ENCODE measurements at places on chromosomes 2 and 18.

- no peak for DNase-seq
These were observed 111.3 kb downstream of the HDAC4 start for GRCh38 chr2:239289545-239289944.

- no peak for DNase-seq
These were observed 319.9 kb downstream of the MYCN start for GRCh38 chr2:16260041-16260830.

- no peak for DNase-seq
These were observed 89.7 kb upstream of the TTC39C start for GRCh38 chr18:23924813-23925212.

- no peak for DNase-seq
These were observed 1148.5 kb upstream of the FAM98A start for GRCh38 chr2:34747643-34748042.

- DNase-seq: no peak
These were observed 670 bp upstream of the INPP5D start for GRCh38 chr2:233059547-233059796.

DNA sequence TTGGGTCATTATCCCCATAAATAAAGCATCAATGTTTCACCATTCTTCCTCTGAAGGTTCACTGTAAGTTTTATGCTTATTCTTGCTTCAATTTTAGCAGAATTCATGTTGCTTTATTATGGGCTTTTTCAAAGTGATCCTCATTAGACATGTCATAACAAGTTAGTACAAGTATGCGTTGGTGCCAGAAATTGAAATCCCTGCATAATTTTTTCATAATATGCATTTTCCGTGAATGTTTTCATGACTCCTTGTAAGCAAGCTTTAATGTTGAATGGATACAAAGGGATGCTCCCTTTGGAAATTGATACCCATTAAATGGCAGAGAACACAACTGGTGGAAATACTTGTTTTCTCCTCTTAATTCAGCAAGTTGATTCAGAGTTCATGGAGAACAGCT, 179.7 kb downstream of the ST6GAL2 start:
- no peak for DNase-seq
